Activated naive CD4-positive, alpha-beta T cell treated with Interleukin-2 at 50 U/mL for 16 hours (primary cell): ENCODE measurements at places on chromosomes 1 and 21.

GRCh38 chr1:20311289-20311688, 20.6 kb downstream of the VWA5B1 start:
- DNase-seq: no peak

DNA sequence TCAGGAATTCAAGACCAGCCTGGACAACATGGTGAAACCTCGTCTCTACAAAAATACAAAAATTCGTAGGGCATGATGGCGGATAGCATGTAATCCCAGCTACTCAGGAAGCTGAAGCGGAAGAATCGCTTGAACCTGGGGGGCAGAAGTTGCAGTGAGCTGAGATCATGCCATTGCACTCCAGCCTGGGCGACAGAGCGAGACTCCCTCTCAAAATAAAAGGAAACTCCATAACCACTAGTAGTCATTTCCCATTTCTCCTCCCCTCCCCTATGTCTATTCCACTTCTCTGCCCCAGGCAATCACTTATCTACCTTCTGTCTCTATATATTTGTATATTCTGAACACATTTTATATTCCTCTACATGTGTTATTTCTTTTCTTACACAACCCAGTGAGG, 4.0 kb upstream of the CEP350 start:
- no peak for DNase-seq

- DNase-seq: no peak
These were observed 816 bp downstream of the HYI start for GRCh38 chr1:43452789-43453441.

- DNase-seq: no peak
These were observed 4.2 kb downstream of the HLCS start for GRCh38 chr21:36962098-36962780.

DNA sequence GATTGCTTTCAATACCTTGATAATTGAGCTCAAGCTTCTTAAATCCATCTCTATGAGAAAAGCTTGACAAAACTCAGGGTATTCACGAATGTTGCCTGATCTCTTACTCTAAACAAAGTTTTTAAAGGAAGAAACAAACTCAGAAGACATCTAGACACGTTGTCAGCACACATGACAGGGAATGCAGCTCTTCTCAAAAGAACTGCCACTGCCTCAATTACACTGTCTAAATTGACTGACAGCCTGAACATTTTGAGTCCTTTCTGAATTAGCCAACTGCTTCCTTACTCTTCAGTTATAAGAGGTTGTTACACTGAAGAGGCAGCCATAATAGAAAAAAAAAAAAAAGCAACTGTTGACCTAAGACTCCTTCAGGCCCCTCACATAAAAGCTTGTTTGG, 1646.7 kb upstream of the B3GALT2 start:
- DNase-seq: no peak

DNA sequence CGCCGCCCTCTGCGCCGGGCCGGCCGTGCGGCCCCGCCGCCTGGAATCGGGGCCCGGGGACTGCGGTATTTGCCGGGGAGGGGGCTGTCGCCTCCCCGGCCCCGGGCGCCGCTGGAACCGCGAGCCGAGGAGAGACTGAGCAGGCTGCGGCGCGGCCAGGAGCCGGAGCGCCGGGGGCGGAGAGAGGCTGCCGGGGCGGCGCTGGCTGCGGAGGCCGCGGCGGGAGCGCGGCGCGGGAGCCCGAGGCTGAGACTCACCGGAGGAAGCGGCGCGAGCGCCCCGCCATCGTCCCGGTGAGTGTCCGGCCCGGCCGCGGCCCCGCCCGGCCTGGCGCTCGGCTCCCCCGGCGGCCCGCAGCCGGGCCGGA, 746 bp downstream of the DYRK1A start:
- DNase-seq: no peak

GRCh38 chr1:170893655-170894297, 41.6 kb upstream of the MROH9 start:
- no peak for DNase-seq

DNA sequence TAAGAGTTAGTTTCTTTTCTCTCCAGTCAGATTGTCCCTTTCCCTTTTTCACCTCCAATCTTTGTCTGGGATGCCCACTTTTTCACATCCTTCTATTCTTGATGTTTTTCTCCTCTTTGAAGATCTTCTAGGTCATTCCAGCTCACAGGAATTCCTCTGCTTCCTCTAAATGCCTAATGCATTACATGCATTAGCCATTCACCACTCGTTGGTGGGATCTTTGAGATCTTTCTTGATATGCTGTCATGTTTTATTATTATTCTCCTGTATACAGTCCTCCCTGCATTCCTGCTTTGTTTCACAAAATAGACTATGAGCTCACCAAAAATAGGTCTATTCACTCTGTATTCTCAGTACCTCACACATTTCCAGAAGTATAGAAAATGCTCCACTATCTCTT, 129.0 kb downstream of the LYPLAL1 start:
- no peak for DNase-seq

GRCh38 chr1:210624722-210625121, 296.0 kb downstream of the HHAT start:
- no peak for DNase-seq

GRCh38 chr1:99216956-99217355, 47.3 kb upstream of the PLPPR4 start:
- DNase-seq: no peak

DNA sequence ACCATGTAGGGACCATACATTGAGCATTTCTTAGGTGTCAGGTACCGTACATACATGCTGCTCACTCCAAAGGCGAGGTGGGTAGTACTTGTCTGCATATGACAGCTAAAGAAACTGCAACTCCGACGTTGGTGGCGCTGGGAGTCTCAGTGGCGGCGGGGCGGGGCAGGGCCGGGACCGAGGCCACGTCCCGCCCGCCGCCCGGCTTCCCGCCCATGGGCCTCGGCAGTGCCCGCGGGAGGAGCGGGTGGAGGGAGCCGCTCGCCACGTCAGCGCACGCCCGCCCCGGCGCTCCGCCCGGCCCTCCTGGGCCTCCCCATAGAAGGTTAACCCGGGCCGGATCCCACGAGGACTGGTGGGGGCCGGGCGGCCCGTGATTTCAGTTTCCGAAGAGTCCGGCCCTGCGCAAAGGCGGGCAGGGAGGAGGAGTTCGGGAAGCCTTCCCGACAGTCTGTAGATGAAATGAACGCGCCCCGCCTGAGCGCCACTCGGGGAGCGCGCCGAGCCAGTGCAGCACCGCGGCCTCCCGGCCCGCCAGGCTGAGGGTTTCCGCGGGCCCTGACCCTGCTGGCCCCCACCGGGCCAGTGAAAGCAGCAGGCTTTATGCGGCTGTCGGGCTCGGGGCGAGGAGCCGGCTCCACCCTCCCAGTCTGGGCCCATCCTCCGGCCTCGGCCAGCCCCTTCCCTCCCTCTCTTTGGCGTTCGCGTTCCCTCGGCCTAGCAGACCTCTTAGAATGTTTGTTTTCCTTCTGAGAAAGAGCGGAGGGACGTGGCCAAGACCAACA, 119.9 kb upstream of the JUN start:
- DNase-seq: peak; percentile 86

GRCh38 chr1:29271724-29272123, 35.4 kb downstream of the PTPRU start:
- DNase-seq: no peak

- DNase-seq: no peak
These were observed 465.6 kb upstream of the ADGRL4 start for GRCh38 chr1:79472067-79472656.

- no peak for DNase-seq
These were observed 31.8 kb downstream of the CLIC6 start for GRCh38 chr21:34700605-34701004.

DNA sequence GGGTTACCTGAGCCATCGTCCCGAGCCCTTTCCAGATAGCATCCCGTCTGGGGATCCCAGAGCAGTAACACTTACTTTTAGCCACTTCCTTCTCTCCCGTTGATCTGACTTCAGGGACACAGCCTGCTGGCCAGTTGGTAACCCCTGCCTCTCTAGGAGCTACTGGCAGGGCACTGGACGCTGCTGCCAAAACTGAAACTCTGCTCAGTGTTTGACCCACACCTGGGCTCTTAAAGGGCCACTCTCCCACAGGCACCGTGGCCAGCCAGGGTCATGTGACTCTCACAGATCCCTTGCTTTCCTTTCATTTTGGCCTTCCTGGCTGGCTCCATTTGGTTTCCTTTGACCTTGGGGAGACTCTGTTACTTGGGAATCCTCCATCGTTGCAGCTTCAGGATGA, at the start of gene PIGR:
Gene PIGR (minus strand): TSS at position 206 of the 400 bp plus-strand sequence. CDS start 5,935 bp downstream, outside the sequence.
- no peak for DNase-seq

DNA sequence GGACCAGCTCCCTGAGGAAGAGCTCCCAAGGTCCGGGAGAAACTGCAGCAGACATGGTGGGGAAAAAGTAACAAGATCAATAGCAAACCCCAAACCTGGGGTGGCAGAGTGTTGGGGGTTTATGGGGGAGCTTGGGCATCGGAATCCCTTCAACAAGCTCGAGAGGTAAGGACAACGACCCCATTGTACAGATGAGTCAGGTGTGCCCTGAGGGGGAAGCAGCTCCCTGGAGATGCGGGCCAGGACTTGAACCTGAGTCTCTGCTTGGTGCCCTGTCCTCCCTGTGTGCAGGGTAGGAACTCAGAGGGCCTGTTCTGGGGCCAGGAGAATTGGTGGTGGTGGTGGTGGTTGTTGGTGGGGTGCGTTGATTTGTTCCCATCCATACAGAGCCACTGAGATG, 125.4 kb downstream of the PTPRU start:
- no peak for DNase-seq

- DNase-seq: no peak
These were observed 160.8 kb upstream of the SGIP1 start for GRCh38 chr1:66373157-66373591.

- no peak for DNase-seq
These were observed 54.8 kb downstream of the GLIS1 start for GRCh38 chr1:53683986-53684740.

DNA sequence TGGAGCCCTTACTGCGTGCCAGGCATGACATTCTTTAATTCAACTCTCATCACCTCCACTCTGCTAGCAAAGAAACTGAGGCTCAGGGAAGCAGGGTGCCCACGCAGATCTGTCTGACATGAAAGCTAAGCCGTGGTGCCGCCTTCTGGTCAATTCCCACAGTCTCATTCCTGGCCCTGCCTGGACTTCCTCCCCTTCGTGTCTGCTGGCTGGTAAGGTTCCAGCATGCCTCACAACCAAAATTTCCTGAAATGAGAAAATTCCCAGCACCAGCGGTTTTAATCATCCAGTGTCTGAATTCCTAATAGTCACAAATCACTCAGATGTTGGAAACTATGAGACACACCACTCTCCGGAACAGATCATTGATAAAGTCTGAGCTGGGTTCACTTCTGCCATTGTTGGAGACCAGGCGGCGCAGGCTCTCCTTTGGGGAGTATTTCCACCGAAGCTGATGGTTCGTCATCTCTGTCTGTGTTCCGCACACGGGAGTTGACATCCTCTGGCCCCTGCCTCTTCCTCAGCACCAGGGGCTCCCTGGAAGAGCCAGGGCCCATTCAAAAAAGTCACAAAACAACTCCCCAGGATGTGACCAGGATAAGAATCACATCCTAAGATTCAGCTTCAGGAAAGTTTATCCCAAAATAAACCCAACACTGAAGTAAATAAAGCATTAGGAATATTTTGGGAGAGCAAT, 167.7 kb downstream of the PLPP3 start:
- DNase-seq: no peak

DNA sequence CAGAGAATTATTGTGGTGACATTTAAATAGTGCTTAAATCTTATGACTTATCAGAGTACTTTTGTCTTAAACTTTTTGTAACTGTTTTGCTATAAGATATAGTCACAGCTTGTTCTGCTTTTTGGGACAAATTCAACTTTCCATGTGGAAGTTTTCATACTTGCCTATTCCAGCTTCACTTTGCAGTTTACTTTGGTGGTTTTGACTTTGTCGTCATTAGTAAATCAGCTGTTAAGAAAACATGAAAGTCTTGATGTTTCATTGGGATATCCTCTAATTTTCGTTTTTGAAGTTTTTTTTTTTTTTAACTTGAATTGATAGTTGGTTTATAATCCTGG, 31.3 kb downstream of the SDCCAG8 start:
- DNase-seq: no peak

DNA sequence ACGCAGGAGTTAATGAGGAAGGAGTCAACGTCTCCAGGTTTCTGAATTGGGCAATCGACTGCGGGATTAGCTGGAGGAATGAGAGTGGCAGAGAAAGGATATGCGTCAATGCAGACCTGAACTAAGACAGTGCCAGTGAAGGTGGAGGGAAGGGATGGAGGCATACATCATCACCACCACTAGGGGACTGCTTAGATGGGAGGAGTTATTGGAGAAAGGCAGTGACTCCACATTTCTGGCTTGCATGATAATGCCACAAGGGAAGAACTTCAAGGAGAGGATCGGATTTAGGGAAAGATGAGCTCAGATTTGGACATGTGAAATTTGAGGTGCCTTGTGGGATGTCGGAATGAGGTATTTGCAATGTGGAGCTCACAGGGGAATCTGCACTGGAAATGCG, 17.5 kb downstream of the VASH2 start:
- DNase-seq: no peak

- no peak for DNase-seq
These were observed 66.4 kb downstream of the RGS13 start for GRCh38 chr1:192702212-192702902.

- DNase-seq: peak; percentile 100
These were observed 110.5 kb upstream of the SLC25A33 start for GRCh38 chr1:9428601-9429341.

- DNase-seq: peak; percentile 53
These were observed 512 bp downstream of the PIAS3 start for GRCh38 chr1:145858238-145858900.

- DNase-seq: no peak
These were observed 88.4 kb upstream of the CSF3R start for GRCh38 chr1:36571106-36571505.

DNA sequence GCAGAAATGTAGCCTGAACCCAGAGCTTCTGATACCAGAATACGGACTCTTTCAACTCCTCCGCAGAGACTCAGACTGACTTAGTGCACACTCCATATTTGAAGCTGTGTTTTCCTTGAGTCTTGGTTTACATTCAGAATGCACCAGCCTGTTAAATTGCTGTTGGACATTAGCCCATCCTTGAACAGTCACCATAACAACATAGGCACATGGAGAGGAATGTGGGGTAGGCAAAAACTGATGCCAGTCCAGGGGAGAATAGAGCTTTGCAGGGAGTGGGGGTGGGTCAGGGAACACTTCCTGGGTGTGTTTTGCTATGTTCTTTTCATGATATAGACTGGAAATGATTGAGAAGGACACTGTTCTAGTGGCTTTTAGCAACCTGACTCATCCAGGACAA, 76.3 kb upstream of the CACNA1E start:
- no peak for DNase-seq

- DNase-seq: no peak
These were observed 73.5 kb upstream of the NGF start for GRCh38 chr1:115411371-115412063.

DNA sequence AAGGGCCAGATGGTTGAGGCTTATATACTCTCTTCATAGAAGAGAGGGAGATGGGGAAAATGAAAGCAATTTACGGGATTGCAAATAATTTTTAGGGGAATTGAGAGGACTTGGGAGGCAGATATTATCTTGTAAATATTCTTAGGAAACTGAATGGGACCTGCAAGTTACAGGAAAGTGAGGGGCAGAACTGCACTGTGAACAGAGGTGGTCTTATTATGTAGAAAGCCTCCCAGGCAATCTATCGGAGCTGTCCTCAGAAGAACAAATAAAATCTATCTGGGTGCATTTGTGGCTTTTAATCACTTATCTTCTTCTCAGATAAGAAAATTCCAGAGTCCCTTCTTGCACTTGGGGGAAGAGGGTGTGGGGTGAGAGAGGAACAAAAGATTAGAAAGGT, 223.5 kb downstream of the RHOU start:
- DNase-seq: no peak

GRCh38 chr1:111570781-111571181, 48.8 kb upstream of the RAP1A start:
- peak; percentile 43 for DNase-seq

- DNase-seq: no peak
These were observed 119.8 kb upstream of the ZBTB40 start for GRCh38 chr1:22331618-22332423.
